ENCODE measurements at places on chromosomes 5 and 9.
A peak's percentile ranks its signal among the peaks of the same experiment; 100 is the strongest.

DNA sequence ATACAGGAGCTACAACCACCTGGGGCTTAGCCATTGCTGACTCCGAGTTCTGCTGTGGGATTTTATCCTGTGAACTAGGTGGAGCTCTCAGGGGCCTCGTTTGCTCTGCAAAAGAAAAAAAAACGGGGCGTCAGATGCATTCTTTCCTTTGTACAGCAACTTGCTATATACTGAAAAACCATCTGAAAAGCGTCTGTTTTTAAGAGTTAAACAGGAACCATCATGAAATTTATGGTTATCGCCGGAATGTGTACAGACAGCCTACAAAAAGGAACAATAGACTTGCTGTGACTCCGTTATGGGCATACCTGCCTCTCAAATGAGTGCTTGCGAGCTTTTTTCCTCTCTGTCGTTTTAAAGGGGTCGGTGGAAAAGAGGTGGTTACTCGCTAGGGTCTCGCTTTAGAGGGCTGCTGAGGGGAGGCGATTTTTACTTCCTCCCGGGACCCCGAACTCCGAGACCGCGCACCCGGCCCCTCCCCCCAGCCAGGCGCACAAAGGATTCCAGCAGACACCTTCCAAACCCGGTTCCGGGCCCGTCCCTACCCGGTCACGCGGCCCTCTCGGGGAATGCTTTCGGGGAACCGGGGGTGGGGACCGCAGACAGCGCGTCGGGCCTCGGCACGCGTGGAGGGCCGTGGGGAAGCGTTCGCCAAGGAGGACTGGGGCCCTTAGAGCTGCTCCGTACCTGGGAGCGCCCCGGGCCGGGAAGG is 826 bp downstream of the PAIP1 start:
- peak; percentile 26 for DNase-seq

DNA sequence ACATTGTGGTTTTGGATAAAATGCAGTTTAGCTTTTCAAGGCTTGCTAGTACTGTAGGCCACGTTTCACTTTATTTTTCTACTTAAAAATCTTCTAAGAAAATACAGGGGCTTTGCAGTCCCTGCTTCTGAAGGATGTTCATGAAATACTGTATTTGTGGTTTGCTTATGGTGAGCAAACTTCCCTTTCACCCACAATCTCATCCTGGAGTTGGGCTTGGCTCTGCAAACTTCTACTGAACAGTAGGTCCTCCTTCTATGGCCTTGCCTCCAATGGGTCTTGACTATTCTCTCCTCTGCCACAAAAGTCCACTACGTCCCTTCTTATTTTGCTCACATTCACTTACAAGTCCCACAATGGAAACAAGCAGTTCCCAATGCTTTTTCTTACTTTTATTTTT is 502.7 kb upstream of the KLF4 start:
- DNase-seq: no peak

- no peak for DNase-seq
Observed at GRCh38 chr5:114500756-114501155, 138.9 kb downstream of the KCNN2 start.

GRCh38 chr5:1484730-1485578 is 38.8 kb downstream of the LPCAT1 start:
- DNase-seq: no peak

- no peak for DNase-seq
Observed at GRCh38 chr5:106759581-106759980, 911.2 kb downstream of the EFNA5 start.

Measured in GM12891 (cell line).